Hypothalamus (tissue), 51 donors: ENCODE measurements at places on chromosomes 12 and 14.

DNA sequence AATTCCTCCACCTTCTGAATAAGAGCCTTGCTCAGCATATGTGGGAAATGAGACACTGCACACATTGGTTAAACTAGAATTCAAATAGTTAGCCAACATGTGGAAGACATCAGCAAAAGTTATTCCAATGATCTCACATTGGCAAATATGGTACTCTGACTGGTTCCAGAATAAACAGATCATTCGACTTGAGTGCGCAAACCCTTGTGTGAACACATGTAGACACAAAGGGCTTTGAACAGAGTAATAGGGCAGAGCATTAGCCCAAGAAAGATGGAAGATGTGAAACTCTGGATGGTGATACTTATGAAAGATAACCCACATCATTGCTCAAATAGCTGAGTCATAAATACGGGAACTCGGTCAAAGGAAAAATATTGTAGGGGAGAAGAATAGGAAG lies 1133.4 kb upstream of the SEL1L start:
- DNase-seq = no peak

GRCh38 chr12:110686294-110686903 lies 2.5 kb downstream of the HVCN1 start:
- DNase-seq = no peak

GRCh38 chr12:5921966-5922899 lies 22.8 kb downstream of the ANO2 start:
- DNase-seq = no peak

- no peak for DNase-seq
These were observed 120.2 kb downstream of the CRACR2A start for GRCh38 chr12:3632754-3633153.

GRCh38 chr14:64855721-64856528 lies 23.8 kb downstream of the SPTB start:
- DNase-seq = no peak

DNA sequence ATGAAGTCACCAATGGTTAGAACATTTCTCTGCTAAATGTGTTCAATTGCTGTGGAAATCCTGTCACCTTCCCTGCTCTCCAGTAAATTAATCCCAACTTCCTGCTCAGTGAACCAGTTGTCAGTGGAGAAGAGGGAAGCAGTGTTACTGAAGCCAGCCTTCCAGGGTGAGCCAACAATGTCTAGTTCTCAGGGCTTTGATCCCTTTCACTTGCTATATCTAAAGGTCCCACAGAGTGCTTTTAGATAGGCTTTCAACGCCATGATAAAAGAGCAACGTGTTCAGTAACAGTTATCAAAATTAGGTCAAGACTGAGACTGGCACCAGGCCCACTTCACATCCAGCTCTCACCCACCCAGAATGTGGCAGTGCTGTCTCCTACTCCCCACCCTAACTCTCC lies 139.7 kb downstream of the KCNH5 start:
- no peak for DNase-seq

- no peak for DNase-seq
These were observed 19.8 kb downstream of the INSM2 start for GRCh38 chr14:35553808-35554207.

GRCh38 chr12:67804168-67804567 lies 155.6 kb downstream of the DYRK2 start:
- no peak for DNase-seq

GRCh38 chr12:24822121-24822899 lies 126.6 kb downstream of the BCAT1 start:
- no peak for DNase-seq

- no peak for DNase-seq
These were observed 22.9 kb downstream of the ASCL1 start for GRCh38 chr12:102980350-102980749.

GRCh38 chr14:55201219-55202101 lies 10.1 kb upstream of the DLGAP5 start:
- no peak for DNase-seq

GRCh38 chr12:112812600-112813406 lies 21.3 kb downstream of the RPH3A start:
- no peak for DNase-seq

DNA sequence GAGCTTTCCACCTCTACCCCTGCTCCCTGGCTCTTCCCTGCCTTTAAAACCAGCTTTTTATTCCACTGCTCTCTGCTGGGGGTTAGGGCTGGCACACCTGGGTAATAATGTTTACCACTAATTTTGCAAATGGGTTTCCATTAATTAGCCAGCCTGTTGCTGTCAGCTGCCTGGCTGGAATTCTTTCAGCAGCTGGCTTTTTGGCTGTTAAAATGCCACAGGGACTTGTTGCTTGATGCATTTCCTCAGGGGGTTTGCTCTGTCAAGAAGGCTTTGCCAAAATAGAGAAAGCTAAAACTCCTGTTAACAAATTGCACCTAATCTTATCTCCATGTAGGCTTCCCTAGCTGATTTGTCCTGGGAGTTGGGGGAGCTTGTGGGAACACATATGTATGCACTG lies 51.8 kb upstream of the PSMC1 start:
- no peak for DNase-seq

- DNase-seq = no peak
These were observed 214.0 kb upstream of the BTG1 start for GRCh38 chr12:92359581-92360209.

- no peak for DNase-seq
These were observed 34.3 kb downstream of the DHRS2 start for GRCh38 chr14:23670481-23670880.

DNA sequence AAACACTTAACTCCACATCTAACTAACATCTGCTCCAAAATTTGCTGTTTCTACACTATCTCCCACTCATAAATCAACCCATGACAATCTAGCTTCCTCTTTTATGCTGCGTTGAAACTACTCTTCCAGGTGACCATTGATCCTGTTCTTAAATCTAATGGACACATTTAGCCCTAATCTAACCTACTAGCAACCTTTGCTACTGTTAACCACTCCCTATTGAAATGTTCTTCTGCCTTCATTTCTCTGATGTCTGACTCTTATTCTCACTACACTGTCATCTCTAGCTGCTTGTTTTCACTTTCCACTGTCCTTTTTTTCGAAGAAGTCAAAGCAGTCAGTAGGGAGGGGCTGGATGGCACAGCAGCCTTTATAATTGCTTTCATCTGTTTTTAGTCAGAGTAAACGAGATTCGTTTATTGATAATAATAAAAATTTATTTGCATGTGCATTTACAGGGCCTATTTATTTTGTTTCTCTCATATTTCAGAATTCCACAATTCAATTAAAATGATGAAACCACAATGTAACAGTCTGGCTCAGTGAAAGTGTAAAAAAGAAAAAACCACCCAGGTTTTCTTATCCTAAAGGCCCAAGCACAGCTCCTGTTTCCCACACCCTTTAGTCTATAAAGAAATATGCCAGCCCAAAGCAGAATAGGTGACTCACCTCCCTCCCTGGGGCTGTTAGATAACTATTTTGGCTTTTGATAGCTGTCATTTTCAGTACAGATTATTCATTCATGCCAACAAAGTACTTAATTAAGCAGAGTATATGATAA lies 44.9 kb downstream of the ATP2B1 start:
- no peak for DNase-seq

GRCh38 chr14:68638141-68638999 lies 154.5 kb downstream of the ZFP36L1 start:
- DNase-seq = no peak

GRCh38 chr14:97657609-97658008 lies 860.4 kb downstream of the VRK1 start:
- DNase-seq = no peak

- no peak for DNase-seq
These were observed 238.9 kb downstream of the CHST11 start for GRCh38 chr12:104695453-104696148.

- no peak for DNase-seq
These were observed 19.5 kb downstream of the DCAF5 start for GRCh38 chr14:69133206-69134125.

DNA sequence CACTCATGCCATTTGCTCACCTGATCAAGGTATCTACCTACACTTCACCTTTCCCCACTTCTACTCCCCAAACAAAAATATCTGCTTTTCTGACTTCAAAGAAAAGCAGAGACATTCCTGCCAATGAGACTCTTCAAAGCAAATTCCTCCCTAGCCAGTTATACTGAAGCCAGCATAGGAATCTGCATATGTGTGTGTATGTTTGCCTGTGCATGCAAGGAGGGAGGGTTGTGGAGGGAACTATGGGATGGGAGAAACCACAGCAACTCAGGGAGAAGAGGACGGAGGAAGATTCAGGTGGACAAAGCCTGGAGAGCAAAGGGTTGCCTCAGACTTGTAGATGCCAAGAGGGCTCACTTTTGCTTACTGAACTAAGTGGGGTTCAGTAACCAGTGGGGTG lies 26.4 kb upstream of the VDR start:
- no peak for DNase-seq

DNA sequence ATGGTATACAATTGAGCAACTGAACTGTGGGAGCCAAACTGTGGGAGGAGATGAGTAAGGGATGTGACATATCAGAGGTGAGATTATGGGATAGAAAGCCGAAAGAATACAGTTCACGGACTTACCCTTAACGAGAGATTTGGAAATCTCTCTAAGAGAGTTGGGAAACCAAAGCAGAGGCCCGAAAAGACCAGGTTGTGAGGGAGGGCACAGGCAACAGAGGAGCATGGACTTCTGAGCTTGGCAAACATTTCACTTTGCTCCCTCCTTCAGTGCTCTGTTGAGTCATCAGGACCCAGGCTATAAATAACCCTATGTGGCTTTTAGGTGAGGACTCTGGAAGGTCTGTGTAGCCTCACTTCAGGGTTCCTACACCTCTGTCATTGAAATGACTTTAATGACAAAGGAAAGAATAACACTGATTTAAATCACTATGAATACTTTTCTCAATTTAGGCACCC lies 120.6 kb downstream of the TGFB3 start:
- no peak for DNase-seq

DNA sequence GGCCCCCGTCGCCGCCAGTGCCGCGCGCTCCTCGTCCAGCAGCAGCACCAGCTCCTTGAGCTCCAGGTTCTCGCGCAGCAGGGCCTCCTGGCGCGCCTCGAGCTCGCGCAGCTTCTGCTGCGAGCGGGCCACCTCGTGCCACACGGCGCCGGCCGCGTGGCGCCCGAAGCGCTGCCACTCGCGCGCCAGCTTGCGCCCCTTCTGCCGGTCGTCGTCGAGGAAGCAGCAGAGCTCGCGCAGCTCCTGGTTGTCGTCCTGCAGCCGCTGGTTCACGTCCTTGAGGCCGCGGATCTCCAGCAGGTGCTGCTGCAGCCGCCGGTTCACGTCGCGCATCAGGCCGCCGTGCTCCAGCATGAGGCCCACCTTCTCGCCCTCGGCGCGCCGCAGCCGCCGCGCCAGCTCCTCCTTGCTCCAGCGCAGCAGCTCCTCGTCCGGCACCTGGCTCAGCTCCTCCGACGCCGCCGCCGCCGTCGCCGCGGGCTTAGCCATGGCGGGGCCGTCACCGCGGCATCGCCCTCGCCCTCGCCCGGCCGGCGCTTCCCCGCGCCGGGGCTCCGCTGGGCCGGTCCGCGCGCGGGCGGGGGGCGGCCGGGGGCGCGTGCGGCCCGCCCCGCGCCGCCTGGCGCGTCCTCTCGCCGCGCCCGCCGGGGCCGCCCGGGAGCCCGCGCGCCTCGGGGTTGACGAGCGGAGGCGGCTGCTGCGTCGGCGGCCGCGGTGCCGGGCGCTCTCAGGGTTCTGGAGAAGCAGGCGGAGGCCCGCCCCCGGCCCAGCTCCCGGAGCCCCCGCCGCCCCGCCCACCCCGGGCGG lies at the start of gene CCDC85C:
CCDC85C (minus strand) TSS at position 737 of the 807 bp plus-strand sequence; CDS start at position 489, 248 bp downstream.
- DNase-seq = no peak

DNA sequence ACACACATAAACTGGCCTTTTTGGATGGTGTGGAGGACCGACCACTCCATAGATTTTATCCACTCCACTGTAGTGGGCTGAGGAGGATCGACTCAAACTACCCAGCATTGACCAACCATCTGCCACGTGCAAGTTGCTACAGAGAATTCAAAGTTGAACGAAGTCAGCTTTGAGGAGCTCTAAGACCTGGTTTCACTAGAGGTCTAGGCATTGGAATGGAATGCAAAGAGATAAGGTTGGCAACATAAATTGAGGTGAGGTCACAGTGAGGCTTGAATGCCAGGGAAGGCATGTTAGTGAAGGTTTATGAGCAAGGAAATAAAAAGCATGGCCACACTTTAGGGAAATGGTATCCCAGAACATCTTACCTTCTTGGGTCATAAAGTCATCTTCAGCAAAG lies 14.5 kb downstream of the VWF start:
- no peak for DNase-seq

DNA sequence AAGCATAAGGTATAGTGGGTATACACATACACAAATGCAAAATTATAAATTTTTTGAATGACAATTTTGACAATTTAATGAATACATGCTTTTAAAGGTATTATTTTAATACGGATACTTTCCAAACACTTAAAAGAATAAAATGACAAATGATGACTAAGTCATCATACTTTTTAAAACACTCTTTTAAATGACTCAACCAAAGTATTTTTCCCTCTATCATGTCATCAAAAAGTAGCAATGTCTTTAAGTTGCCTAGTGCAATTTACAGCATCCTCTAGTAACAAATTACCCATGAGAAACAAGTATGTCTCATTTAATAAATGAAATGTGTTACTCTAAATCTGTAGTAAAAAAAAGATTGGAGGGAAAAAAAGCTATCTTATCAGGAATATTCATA lies 73.3 kb downstream of the RPS6KA5 start:
- no peak for DNase-seq

GRCh38 chr12:32917094-32917611 lies 20.6 kb upstream of the PKP2 start:
- no peak for DNase-seq

DNA sequence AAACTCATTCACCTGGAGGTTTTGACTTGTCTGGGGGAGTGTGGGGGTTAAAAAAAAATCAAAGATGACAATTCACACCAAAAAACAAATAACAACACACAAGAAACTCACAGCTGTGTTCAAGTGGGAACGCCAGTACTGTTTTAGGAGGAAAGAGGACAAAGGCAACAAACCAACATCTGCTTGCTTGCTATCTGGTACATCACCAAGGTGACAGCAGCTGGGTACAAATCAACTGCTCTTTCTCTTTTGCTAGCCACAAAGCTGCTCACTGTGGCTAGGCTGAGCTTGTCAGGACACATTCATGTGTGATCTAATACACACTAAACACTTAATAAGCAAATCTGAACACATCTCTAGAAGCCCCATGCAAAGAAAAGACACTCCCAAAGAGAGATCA lies 128.0 kb upstream of the RAP1B start:
- no peak for DNase-seq

DNA sequence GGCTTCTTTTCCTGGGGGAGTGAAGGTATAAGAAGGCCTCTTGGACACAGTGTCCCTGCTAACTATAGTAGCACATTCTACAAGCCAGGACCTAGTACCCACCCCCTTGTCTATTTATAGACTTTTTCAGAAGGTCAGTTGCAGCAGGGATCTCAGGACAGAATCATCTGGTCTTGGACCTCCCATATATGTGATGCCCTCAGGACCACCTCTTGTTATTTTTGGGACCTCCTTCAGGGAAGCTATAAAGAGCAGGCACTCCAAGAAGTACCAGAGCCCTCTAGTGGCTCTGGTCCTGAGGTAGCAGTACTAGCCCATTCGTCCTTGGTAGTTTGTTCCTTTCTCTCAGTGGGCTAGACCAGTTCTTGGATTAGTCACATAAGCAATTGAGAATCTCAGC lies 4.3 kb downstream of the COQ10A start:
- DNase-seq = no peak
